ENCODE measurements at places on chromosomes 7 and 10.

DNA sequence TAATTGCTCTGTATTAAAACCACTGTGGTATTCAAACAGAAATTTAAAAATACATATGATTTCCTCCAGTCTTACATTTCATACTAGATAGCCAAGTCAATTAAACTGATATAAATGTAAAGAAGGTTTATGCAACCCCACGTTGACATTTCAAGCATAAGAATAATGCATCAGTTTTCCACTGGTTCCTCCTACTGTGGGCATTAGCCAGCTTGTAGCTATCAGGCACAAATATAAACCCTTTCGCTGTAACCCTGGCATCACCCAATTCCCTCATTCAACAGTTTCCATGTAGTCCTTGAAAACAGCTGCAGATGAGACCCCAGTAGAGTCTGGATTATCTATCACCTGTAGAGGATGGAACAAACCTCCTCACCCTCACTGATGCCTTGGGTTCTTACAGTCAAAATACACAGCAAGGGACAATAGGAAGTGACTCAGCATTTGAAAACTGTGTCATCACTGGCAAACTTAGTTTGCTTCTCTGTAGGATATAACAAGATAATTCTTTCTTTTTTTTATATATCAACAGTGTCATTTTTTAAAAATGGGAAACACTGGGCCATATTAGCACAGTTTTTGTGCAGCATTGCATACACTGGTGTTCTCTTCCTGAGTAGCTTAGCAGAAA lies 113.0 kb downstream of the PDE1C start:
- H3K27ac ChIP-seq = no peak overlapping the region
- H3K4me3 ChIP-seq = no peak overlapping the region
- no peaks in the 10 kb centered on the region for H3K36me3 ChIP-seq
- no peaks in the 10 kb centered on the region for H3K27me3 ChIP-seq
- no peak for DNase-seq

DNA sequence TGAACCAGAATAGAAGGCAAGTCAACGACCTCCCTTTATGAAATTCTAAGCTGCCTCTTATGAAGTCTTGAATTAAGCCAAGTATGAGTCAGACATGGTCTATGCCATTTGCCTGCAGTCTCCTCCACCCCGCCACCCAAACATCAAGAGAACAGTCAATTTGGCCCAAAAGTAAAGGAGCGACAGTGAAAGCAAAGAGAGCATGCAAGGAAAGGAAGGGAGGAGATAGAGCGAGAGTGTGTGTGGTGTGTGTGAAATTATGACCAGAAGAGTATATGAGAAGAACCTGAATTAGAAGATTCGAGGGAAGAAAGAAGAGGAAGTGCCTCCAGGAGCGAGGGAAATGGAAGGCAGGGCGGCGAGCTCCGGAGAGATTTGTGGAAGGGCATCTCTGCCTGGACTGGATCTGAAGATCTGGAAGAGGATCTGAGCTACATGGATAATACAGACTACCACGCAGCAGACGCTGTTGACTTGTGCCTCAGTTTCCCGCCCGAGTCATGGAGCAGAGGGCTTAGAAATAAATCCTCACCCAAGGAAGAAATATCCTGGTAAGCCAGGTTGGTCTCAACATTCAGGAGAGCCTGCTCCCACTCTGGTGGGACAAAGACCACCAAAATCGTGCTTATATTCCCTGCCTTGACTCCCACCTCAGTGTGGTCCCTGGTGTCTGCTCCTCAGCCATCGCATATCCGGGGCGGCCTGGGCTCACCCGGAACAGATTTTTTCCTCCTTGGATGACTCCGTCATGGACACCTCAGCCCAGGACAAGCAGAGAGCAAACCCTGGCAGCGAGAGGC lies 459 bp downstream of the ZDHHC6 start:
- peak overlapping the region; percentile 100 for H3K27ac ChIP-seq
- peaks cover 42% of the 10 kb centered on the region for H3K4me1 ChIP-seq
- peaks cover 4% of the 10 kb centered on the region for H3K36me3 ChIP-seq
- H3K4me3 ChIP-seq = peak overlapping the region; percentile 88
- H3K27me3 ChIP-seq = no peaks in the 10 kb centered on the region

- no peak for DNase-seq
- peaks cover 6% of the 10 kb centered on the region for H3K36me3 ChIP-seq
- H3K4me1 ChIP-seq = peaks cover 15% of the 10 kb centered on the region
- H3K27ac ChIP-seq = no peak overlapping the region
- H3K4me3 ChIP-seq = no peak overlapping the region
These were observed 239.5 kb upstream of the PLXNA4 start for GRCh38 chr7:132815696-132816311.

- no peak overlapping the region for H3K4me3 ChIP-seq
- no peak for DNase-seq
- H3K27me3 ChIP-seq = no peaks in the 10 kb centered on the region
- peaks cover 12% of the 10 kb centered on the region for H3K36me3 ChIP-seq
- H3K4me1 ChIP-seq = peaks cover 3% of the 10 kb centered on the region
These were observed 101.5 kb downstream of the CHCHD3 start for GRCh38 chr7:132980402-132980801.

- H3K27me3 ChIP-seq = no peaks in the 10 kb centered on the region
- H3K4me3 ChIP-seq = no peak overlapping the region
- no peaks in the 10 kb centered on the region for H3K36me3 ChIP-seq
- no peak for DNase-seq
- H3K4me1 ChIP-seq = peaks cover 3% of the 10 kb centered on the region
These were observed 5.4 kb upstream of the FAM170B start for GRCh38 chr10:49139028-49139845.

DNA sequence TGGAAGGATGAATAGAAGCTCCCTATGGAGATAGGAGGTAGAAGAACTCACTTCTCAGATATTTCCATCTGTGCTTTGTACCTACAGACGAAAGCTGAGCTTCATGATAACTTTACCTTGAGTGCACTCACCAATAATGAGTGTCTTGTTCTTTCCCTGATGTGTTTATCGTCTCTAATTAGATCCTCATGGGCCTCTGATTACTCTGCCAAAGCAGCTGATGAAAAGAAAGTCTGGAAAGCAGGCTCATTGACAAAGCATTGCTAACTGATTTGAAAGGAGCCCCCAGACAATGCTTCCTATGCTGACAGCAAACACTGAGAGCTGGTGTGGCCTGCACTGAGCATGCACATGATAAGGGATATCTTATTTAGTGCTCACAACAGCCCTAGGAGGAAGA lies 183.9 kb upstream of the GHITM start:
- H3K27ac ChIP-seq = no peak overlapping the region
- H3K27me3 ChIP-seq = peaks cover 75% of the 10 kb centered on the region
- H3K4me1 ChIP-seq = peaks cover 12% of the 10 kb centered on the region
- no peak overlapping the region for H3K4me3 ChIP-seq

DNA sequence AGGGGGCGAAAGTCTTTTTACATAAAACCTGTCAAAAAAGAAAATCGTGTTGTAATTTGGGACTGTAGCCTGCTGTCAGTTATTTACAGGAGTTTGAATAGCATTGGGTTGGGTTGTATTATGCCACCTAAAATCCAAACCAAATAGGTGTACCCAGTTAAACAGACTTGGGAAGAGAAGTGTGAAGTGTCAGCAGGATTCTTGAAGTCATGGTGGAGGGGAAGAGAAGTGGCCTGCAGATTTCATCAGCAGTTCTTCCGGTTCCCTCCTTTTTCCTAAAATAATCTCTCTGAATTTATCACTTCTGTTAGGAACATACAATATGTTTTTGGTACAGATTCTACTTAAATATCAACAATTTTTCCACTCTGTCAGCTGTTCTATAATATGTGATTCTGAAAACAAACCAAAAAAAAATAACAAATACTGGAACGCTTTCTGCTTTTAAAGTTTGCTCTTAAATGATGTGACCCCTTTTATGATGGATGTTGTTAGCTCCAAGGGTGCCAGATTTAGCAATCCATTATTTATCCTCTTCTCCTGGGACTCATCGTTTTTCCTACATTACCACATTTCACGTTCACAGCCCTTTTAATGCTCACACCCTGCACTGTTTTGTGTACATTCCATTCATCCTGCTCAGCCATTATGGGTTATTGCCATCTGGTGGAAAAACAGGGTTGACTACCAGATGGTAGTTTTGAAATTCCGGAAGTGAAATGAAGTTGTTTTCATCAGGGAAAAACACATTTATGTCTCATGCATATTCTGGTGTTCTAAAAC lies 18.7 kb upstream of the ARHGAP12 start:
- H3K27me3 ChIP-seq = no peaks in the 10 kb centered on the region
- H3K27ac ChIP-seq = no peak overlapping the region
- peaks cover 19% of the 10 kb centered on the region for H3K4me1 ChIP-seq
- H3K4me3 ChIP-seq = no peak overlapping the region

DNA sequence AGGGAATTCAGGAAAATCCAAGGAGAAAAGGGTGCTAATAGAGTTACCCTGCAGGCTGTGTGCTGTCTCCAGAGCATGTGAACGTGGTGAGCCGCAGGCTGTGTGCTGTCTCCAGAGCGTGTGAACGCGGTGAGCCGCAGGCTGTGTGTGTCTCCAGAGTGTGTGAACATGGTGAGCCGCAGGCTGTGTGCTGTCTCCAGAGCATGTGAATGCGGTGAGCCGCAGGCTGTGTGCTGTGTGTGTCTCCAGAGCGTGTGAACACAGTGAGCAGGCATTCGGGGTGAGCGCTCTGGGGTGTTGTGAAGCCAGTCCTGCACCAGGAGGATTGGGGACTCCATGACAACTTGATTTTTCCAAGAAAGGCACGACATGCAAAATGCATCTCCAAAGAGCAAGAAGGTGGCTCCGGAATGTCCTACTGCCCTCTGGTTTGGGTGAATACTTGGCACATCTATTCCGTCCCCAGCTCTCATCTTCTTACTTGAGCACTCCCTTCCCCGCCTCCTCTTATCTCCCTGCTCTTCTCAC lies 407.9 kb upstream of the SHH start:
- no peak for DNase-seq
- H3K27ac ChIP-seq = peak overlapping the region; percentile 77
- H3K27me3 ChIP-seq = no peaks in the 10 kb centered on the region
- H3K4me3 ChIP-seq = no peak overlapping the region

DNA sequence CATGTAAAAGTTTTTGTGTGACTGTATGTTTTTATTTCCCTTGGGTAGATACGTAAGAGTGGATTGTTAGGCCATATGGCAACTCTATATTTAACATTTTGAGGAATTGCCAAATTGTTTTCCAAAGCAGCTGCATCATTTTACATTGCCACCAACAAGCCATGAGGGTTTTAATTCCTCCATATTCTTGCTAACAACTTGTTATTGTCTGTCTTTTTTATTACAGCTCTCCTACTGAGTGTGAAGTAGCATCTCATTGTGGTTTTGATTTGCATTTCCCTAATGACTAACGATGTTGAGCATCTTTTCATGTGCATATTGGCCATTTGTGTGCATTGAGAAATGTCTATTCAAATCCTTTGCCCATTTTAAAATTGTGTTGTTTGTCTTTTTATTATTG lies 94.9 kb downstream of the CARD11 start:
- no peak for DNase-seq
- H3K27ac ChIP-seq = no peak overlapping the region
- peaks cover 5% of the 10 kb centered on the region for H3K36me3 ChIP-seq
- H3K4me3 ChIP-seq = no peak overlapping the region

DNA sequence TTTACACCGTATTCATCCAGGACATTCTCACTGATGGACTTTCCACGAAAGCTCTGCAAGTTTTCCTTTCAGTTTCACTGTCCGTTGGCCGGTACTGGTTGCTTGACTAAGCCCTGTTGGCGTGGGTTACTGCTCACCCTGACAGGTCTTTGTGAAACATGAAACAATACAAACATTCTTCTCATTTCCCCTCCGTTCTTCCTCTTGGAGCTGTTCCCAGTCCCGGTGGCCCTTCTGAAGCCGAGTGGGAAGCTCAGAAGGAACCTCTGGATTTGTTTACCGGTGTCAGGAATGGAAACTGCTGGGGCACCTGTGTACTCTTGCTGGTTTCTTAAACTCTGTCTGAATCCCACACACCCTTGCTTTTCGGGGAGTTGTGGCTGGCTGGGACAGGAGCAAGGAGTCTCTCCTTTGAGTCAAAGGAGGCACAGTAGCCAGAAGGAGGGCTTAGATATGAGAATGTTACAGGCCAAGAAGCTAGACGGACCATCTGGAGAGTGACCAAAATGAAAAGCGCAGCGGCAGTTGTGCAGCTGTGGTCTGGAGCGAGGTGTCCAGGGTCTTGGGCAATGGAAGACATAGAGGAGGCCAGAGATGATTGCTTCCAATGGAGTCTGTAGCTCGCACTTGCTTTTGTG lies 45.7 kb downstream of the LYZL2 start:
- H3K36me3 ChIP-seq = no peaks in the 10 kb centered on the region
- no peak for DNase-seq
- H3K4me3 ChIP-seq = no peak overlapping the region
- H3K27me3 ChIP-seq = no peaks in the 10 kb centered on the region
- no peak overlapping the region for H3K27ac ChIP-seq
- H3K4me1 ChIP-seq = peaks cover 23% of the 10 kb centered on the region

GRCh38 chr10:70559861-70560260 lies 42.7 kb downstream of the PRF1 start:
- H3K4me1 ChIP-seq = peaks cover 15% of the 10 kb centered on the region
- H3K27me3 ChIP-seq = no peaks in the 10 kb centered on the region
- no peaks in the 10 kb centered on the region for H3K36me3 ChIP-seq
- no peak for DNase-seq

DNA sequence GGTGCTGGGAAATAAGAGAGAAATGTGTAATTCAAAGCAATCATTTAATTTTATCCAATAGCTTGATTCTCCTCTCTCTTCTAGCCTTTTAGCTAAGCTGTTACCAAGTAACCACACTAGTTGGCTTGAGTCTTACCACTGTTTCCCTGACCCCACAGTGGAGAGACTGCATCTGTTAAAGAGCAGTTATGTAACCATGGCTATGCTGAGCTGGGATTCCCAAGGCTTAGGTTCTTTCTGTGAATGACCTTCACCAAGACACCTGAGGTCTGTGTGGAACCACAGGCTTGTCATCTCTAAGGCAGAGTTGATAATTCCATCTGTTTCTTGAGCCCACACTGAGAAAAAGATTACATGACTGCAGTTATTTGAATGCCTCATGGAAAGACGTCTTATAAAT lies 47.7 kb upstream of the ATRNL1 start:
- H3K36me3 ChIP-seq = no peaks in the 10 kb centered on the region
- H3K27me3 ChIP-seq = no peaks in the 10 kb centered on the region
- no peak overlapping the region for H3K27ac ChIP-seq
- no peak overlapping the region for H3K4me3 ChIP-seq
- H3K4me1 ChIP-seq = peaks cover 5% of the 10 kb centered on the region
- no peak for DNase-seq

GRCh38 chr7:50667789-50668226 lies 102.6 kb upstream of the DDC start:
- DNase-seq = no peak
- peaks cover 24% of the 10 kb centered on the region for H3K36me3 ChIP-seq
- H3K27me3 ChIP-seq = no peaks in the 10 kb centered on the region
- peaks cover 10% of the 10 kb centered on the region for H3K4me1 ChIP-seq
- H3K4me3 ChIP-seq = no peak overlapping the region

All from neural crest cell (in vitro differentiated cells).